ENCODE measurements at places on chromosomes 7 and 10.

DNA sequence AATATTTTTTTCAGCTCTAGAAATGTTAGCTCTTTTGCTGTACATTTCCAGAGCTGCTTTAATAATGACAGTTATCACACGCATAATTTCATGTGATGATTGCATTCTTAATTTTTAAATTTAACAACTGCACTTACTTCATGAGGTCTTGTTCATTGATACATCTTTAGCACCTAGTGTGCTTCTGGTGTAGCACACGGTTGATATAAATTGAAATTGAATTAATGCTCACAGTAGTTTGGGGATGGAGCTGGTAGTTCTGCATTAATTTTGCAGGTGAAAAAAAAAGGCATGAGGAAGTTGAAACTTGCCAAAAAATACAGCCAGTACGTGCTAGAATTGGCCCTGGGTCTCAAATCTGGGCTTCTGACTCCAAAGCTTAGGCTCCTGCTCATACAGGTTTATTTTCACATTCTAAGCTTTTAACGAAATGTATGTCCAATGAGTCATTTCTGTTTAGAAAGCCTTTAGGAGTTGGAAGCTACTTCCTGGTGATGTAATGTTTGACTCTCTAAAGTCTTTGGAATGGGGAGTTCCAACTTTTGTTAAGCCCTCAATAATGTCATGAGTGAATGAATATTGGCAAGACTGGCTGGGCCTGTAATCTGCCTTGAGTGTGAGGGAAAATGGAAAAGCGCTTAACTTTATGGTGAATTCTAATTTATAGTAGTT is 62.5 kb downstream of the DAGLB start:
- DNase-seq: no peak

- no peak for DNase-seq
Observed at GRCh38 chr7:137961200-137962177, 40.4 kb downstream of the CREB3L2 start.

GRCh38 chr10:125721035-125721434 is 1.5 kb downstream of the EDRF1 start:
- DNase-seq: no peak

- no peak for DNase-seq
Observed at GRCh38 chr7:103573479-103574058, 127.6 kb upstream of the SLC26A5 start.

- DNase-seq: no peak
Observed at GRCh38 chr7:83210479-83210878, 47.8 kb upstream of the PCLO start.

DNA sequence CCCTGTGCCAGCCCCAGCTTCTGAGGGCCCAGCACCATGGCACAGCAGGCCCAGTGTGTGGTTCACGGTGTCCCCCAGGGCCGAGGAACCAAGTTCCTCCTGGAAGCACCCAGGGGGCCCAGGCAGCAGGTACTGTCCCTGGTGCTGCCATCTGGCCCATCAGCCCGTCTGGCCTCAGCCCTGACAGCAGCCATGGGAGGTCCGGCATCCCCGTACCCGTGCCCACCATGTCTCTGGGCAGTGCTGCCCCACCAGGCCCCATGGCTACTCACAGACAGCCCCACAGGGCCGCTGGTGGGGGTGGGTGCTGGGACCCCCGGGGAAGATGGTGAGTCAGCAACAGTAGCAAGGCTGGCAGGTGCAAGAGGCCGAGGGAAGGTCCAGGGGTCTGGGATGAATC is 32.8 kb downstream of the STK32C start:
- no peak for DNase-seq

DNA sequence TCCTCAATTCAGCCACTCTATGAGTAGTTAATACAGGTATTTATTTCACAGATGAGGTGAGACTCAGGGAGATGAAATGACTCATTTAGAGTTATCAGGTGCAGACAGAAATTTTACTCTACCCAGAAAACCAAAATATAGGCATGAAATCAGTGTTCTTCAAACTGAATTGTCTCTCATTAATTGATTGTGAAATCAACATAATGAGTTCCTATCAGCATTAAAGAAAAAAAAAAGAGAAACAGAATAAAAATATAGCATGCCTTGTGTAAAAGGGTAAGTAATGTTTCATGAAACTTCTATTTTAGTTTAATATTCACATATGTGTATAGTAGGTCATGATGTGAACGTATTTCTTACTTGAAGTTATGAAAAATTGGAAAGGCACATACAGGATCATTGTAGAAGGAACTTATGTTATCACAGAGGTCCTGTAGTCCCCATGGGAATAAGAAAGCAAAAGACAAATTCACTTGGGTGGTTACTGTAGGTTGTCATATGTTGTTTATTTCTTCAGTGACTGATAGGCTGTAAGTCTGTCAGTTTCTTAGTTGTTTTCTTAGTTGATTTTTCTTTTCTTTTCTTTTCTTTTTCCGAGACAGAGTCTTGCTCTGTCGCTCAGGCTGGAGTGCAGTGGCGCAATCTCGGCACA is 47.5 kb downstream of the KAT6B start:
- no peak for DNase-seq

GRCh38 chr10:9198611-9199010 is 1144.1 kb downstream of the GATA3 start:
- DNase-seq: no peak

DNA sequence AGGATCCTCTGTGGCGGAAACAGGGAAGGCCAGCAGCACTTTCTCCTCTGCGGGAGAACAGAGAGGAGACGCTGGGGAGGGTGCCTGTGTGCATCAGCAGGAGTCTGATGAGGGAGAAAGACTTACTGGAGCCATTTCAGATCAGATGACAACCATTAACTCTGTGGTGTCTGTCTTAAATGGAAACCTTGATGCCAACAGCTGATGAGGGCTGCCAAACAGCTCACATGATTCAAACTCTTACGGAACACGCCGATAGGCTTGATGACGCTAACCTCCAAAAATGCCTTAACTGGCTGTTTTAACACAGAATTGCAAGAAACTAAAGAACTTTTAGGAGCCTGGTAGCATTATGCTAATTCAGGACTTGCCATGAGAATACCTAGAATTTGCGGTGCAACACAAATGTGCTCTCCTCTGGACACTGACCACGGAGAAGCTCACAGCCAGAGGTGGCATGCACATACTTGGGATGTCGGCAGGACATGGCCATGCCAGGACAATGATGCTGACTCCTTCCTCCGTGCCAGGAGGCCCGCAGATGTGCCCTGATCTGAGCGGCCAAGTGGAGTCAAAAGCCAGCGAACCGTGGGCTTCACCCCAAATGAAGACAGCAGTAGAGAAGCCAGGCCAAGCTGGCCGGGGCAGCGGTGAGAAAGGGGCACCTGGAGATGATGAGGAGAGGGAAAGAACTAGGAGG is 154.9 kb downstream of the ZMYND11 start:
- no peak for DNase-seq

GRCh38 chr7:54778166-54778565 is 19.2 kb upstream of the SEC61G start:
- DNase-seq: no peak

GRCh38 chr7:129785685-129786514 is 166.9 kb downstream of the UBE2H start:
- DNase-seq: no peak

DNA sequence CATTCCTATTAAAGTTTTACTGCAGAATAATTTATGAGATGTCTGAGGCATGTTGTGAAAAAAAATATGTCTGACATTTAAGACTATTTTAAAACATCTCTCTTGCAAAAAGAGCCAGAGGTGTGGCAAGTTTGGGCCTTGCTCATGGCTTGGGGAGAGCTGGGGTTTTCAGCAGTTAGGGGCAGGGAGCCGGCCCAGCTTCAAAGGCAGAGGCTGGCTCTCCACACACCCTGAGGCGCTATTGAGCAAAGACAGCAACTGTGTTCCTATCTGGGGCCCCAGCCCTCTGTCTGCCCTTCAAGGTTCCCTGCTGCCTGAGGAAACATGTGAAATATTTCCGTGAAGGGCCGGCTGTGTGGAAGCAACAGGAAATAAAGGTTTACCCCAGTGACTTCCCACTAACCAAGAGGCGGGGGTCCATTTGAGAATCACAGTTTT is 94.0 kb downstream of the SORBS1 start:
- no peak for DNase-seq

DNA sequence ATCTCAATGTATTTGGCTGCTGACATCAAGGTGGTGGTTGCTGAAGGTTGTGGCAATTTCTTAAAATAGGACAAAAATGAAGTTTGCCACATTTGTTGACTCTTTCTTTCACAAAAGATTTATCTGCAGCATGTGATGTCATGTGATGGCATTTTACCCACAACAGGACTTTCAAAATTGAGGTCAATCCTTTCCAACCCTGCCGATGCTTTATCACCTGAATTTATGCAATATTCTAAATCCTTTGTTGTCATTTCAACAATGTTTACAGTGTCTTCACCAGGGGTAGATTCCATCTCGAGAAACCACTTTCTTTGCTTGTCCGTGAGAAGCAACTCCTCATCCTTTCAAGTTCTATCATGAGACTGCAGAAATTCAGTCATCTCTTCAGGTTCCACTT is 40.6 kb upstream of the SLC16A12 start:
- DNase-seq: no peak

GRCh38 chr10:26048756-26049155 is 114.7 kb downstream of the MYO3A start:
- no peak for DNase-seq

DNA sequence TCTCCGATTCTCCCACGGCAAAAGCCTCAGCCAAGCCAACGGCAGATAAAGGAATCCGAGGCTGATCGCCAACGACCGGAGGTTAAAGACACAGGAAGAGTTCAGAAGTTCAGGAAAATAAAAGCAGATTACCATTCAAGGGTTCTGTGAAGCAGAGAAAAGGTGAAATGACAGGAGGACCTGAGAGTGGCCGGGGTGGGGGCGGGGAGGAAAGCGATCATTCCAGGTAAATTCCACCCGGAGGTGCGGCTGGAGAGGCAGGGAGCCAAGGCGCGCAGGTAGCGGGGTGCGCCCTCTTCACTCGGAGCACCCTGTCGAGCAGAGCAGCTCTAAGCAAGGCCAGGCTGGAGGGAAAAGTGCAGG is 35.3 kb upstream of the SEPHS1 start:
- DNase-seq: no peak

- no peak for DNase-seq
Observed at GRCh38 chr7:137682596-137682995, 164.2 kb downstream of the DGKI start.

DNA sequence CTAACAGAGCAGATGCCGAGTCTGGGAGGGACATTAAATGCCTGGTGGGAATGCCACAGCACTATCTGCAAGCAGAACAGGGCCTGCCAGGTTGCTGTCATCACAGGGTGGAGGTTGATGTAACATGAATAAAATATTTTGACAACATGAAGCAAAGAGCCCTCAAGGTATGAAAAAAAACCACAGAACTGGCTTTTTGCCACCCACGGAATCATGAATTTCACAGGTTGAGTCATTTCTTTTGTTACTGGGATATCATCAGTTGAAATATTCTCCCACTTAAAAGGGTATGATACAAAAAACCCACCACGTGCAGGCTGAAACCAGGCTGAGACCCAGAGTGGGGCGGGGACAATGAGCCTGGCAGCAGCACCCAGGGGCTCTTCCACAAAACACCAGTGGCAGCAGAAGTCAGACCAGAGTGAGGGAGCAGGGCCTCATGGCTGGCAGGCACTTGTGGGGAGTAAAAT is 220.1 kb downstream of the TNS3 start:
- no peak for DNase-seq

- DNase-seq: no peak
Observed at GRCh38 chr7:140876519-140877248, 48.0 kb downstream of the BRAF start.

GRCh38 chr7:158452331-158452730 is 135.3 kb downstream of the PTPRN2 start:
- DNase-seq: no peak

- no peak for DNase-seq
Observed at GRCh38 chr7:92461027-92462003, 14.0 kb downstream of the GATAD1 start.

- no peak for DNase-seq
Observed at GRCh38 chr7:111529507-111530355, 32.6 kb downstream of the IMMP2L start.

DNA sequence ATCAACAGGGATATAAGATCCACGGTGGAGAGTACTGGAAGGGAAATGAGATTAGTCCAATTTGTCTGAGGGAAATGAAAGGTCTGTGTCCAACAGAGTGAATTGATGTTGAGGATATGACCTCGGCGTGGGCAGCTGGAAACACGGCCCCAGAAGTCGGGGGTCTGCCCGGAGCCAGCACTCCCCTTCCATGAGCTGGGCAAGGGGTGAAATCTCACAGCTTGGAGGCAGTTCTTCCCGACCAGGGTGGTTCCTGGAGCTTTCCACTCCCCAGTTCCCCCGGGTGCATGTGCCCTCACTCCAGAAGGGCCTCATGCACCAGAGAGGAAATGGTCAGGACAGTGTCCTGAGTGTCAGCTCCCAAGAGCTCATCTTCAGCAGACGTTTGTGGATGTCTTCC is 264.7 kb upstream of the PPP2R2D start:
- no peak for DNase-seq

DNA sequence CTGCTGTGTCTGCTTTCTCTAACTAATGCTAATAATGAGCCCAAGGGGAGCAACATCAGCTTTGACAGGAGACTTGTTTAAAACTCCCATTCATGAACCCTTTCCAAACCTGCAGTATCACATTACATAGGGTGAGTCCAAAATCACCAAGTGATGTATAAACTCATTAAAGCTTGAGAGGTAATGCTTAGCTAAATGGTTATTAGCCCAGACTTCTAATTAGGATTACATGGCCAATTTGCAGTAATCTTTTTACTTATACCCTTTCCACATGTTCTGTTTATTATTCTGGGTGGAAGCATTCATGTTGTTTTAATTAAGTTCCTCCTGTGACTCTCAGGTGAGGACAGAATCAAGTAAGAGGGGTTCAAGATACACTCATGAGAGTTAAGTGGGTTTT is 17.5 kb downstream of the ZNF138 start:
- DNase-seq: no peak

DNA sequence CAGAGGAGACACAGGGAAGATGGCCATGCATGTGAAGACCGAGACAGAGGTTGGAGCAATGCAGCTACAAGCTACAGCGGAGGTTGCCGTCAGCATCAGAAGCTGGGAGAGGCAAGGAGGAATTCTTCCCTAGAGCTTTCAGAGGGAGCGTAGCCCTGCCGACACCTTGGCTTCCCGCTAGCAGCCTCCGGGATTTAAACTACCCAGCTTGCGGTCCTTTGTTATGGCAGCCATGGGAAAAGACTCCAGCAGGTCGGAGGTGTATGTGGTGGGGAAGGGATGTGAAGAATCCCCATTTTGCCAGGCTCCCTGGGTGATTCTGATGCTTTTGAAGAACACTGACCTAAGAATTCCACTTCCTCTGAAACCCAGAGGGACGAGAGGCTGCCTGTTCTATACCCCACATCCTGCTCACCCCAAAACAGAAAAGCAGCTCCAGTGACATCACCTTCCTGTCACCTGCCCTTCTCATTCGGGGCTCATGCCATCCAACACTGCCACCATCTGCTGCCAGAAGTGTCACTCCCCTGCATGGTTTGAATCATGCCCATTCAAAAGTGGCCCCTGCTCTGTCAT is 3.3 kb upstream of the SEPHS1 start:
- DNase-seq: no peak

- DNase-seq: no peak
Observed at GRCh38 chr10:115831016-115831415, 442.0 kb downstream of the GFRA1 start.

GRCh38 chr7:113639221-113639620 is 279.6 kb downstream of the PPP1R3A start:
- DNase-seq: no peak

- DNase-seq: no peak
Observed at GRCh38 chr10:24152270-24152669, 56.7 kb upstream of the KIAA1217 start.

GRCh38 chr7:111639934-111640333 is 77.6 kb upstream of the IMMP2L start:
- DNase-seq: no peak
